HCT116 (cell line): ENCODE measurements at places on chromosomes 4 and X. TPM values are rescaled to one million over a fixed set of nuclear protein-coding genes. Genes with fewer than 3 reads are reported as not detected.

GRCh38 chr4:41795796-41796385, 47.4 kb upstream of the PHOX2B start:
- H3K36me3 ChIP-seq, result no peaks in the 10 kb centered on the region
- peaks cover 73% of the 10 kb centered on the region for H3K27me3 ChIP-seq
- no peak for DNase-seq
- no peaks in the 10 kb centered on the region for H3K4me1 ChIP-seq
- H3K4me3 ChIP-seq, result no peak overlapping the region

DNA sequence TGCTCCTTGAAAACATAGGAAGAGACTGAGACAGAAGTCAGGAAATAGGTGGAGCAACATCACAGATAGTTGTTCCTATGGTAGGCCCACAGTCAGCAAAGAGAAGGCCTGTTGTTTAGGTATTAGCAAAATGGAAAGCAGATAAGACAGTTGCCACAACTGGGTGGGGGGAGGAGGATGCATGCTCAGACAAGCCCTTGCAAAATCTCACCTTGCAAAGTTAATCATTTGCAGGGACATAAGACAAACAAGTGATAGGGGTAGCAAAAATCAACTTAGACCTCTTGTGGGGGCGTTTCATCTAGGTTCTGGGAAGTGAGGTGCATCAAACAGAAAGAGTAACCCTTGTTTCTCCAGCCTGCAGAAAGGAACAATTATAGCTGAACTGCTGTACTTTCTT, 30.7 kb downstream of the SERPINA7 start:
- H3K4me1 ChIP-seq, result no peaks in the 10 kb centered on the region
- no peaks in the 10 kb centered on the region for H3K27me3 ChIP-seq
- no peak overlapping the region for H3K4me3 ChIP-seq
- no peak for DNase-seq
- no peak overlapping the region for H3K27ac ChIP-seq

DNA sequence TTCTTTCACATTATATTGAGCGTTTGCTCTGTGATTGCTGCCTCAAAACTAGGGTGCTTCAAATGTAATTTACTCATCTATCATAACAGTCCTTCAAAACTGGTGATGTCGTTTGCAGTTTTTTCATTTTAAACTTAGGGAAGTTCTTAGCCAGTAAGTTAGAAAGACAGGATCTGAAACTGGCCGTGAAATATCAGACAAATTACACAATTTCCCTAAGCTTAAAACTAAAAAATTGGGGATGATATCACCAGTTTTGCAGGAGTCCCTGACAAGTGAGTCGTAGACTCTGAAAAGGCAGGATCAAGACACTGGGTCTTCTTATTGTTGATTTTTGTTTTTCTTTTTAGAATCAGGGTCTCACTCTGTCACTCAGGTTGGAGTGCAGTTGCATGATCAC, 44.8 kb downstream of the MOB1B start:
- H3K27ac ChIP-seq, result no peak overlapping the region
- no peaks in the 10 kb centered on the region for H3K4me1 ChIP-seq
- DNase-seq, result no peak
- no peak overlapping the region for H3K4me3 ChIP-seq
- H3K36me3 ChIP-seq, result no peaks in the 10 kb centered on the region
- H3K27me3 ChIP-seq, result no peaks in the 10 kb centered on the region

GRCh38 chr4:137703195-137703594, 170.9 kb upstream of the PCDH18 start:
- H3K27ac ChIP-seq, result no peak overlapping the region
- H3K27me3 ChIP-seq, result no peaks in the 10 kb centered on the region
- H3K4me1 ChIP-seq, result no peaks in the 10 kb centered on the region
- H3K4me3 ChIP-seq, result no peak overlapping the region
- no peaks in the 10 kb centered on the region for H3K36me3 ChIP-seq

GRCh38 chr4:174503079-174503715, 19.1 kb downstream of the HPGD start:
- no peaks in the 10 kb centered on the region for H3K36me3 ChIP-seq
- H3K4me1 ChIP-seq, result no peaks in the 10 kb centered on the region
- no peak overlapping the region for H3K4me3 ChIP-seq
- no peak overlapping the region for H3K27ac ChIP-seq
- no peak for DNase-seq
- H3K27me3 ChIP-seq, result no peaks in the 10 kb centered on the region

GRCh38 chr4:59553063-59553720, 1646.9 kb upstream of the ADGRL3 start:
- no peak for DNase-seq
- no peaks in the 10 kb centered on the region for H3K4me1 ChIP-seq
- H3K4me3 ChIP-seq, result no peak overlapping the region
- H3K27me3 ChIP-seq, result no peaks in the 10 kb centered on the region
- no peaks in the 10 kb centered on the region for H3K36me3 ChIP-seq

DNA sequence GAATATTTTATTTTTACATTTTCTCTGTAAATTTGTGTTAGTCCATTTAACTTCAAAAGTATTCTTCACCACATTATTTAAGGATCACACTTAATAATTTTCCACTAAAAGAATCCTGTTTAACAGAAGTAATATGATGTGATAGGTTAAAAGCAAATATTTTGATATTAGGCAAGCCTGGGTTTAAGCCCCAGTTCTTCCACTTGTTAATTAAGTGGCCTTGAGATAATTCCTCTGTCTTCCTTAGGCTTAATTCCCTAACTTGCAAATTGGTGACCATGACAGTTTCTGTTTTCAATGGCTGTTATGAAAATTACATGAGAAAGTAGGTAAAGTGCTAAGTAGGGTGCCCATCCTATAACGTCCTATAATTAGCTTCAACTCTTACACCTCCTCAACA, 129.9 kb upstream of the ATOH1 start:
- no peaks in the 10 kb centered on the region for H3K36me3 ChIP-seq
- no peak overlapping the region for H3K4me3 ChIP-seq
- no peak overlapping the region for H3K27ac ChIP-seq
- DNase-seq, result no peak
- no peaks in the 10 kb centered on the region for H3K27me3 ChIP-seq

DNA sequence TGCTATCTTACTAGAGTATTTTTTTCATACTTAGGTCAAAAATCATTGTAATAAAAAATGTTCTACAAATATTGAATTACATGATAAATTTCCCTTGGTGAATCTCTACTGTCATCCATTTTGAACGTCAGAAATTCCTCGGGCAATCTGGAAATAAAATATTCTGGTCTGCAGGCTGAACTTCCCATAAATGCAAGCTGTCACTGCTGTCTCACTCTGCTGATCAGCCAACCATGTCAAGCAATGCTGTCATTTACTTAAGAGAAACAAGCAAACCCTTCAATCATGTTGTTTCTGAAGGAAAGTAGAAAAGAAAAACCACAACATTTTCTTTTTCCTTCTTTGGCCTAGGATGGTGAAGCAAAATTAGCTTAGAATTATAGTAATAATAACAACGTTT, 514.2 kb upstream of the GALNT7 start:
- H3K27me3 ChIP-seq, result no peaks in the 10 kb centered on the region
- no peak overlapping the region for H3K27ac ChIP-seq
- no peak for DNase-seq

The TREX2 gene
- total RNA-seq, result 2.9 TPM

DNA sequence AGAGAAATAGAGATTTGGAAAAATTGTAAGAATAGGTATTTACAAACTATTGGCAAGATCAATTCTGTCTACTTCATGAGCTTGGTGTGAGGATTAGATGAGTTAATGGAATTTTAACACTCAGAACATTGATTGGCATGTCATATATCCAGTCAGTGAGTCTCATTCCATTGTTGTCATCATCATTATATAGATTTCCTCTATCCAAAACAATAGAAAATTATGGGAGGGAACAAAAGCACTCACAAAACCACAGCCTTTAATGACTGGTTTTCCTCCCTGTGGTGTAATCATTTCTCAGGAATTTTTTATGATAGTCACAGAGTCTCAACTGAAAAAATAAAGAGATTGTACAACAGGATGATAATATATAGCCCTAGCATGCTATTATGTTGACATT, 21.1 kb downstream of the KLHL5 start:
- H3K4me1 ChIP-seq, result no peaks in the 10 kb centered on the region
- no peak overlapping the region for H3K27ac ChIP-seq
- no peaks in the 10 kb centered on the region for H3K36me3 ChIP-seq
- H3K27me3 ChIP-seq, result no peaks in the 10 kb centered on the region
- no peak for DNase-seq
